ENCODE measurements at places on chromosomes 12 and 14.

- no peak for DNase-seq
Observed at GRCh38 chr14:77809011-77809410, 9.1 kb downstream of the ADCK1 start.

- DNase-seq: no peak
Observed at GRCh38 chr12:22407397-22407796, 72.9 kb upstream of the ST8SIA1 start.

GRCh38 chr14:100345711-100346110 lies 22.6 kb downstream of the SLC25A47 start:
- no peak for DNase-seq

DNA sequence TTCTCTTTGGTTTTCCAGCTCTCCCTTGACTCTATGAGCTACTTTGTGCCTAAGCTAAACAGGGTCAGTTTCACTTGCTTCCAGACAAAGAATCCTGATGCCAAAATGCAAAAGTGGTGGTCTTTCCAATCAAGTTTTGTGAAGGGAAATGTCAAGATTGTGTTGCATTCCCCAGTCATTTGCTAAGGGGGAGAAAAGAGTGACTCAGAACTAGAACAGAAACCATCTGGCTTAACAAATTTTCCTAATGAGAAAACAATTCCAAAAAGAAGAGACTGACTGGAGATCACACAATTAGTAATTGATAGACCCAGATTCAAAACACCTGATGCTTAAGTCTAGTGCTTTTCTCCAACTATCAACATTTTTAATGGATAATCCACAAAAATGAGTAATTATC lies 235.1 kb upstream of the DIO2 start:
- DNase-seq: no peak

- DNase-seq: no peak
Observed at GRCh38 chr12:30822385-30823155, 67.8 kb upstream of the CAPRIN2 start.

- DNase-seq: no peak
Observed at GRCh38 chr14:81523616-81524015, 10.0 kb downstream of the SEL1L start.

- DNase-seq: peak; percentile 53
Observed at GRCh38 chr12:89225401-89225800, 126.9 kb downstream of the DUSP6 start.

DNA sequence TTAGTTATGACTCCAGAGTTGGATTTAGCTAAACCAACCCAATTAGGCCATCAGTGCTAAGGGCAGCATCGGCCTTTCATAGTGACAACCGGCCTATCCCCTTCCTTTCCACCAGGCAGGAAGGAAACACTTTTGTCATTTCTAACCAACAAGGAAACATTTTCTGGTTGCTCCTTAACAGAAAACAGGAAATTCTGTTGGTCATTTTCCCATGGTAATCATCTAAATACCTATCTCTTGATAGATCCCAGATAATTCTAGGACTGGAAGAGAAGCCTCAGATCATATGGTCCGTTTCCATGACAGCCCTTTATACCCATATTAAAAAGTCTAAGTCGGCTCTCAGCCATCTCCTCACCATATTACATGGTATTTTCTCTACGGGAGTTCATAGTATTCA lies 79.2 kb upstream of the USP44 start:
- DNase-seq: no peak

DNA sequence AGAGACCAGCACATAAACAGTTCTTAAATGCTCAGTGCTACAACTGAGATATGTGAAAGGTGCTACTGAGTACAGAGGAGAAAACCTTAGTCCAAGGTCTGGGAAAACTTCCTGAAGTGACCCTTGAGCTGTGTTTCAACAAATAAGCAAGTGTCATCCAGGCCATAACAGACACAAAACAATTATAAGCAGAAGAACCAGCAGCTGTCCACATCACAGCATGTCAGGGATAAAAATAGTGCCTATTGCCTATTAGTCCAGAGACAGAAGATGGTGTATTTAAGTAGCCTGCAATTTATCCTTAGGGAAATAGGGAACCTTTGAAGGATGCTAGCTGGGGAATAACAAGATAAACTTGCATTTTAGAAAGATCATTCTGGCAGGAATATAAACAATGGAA lies 237.8 kb downstream of the SPTSSA start:
- DNase-seq: no peak

DNA sequence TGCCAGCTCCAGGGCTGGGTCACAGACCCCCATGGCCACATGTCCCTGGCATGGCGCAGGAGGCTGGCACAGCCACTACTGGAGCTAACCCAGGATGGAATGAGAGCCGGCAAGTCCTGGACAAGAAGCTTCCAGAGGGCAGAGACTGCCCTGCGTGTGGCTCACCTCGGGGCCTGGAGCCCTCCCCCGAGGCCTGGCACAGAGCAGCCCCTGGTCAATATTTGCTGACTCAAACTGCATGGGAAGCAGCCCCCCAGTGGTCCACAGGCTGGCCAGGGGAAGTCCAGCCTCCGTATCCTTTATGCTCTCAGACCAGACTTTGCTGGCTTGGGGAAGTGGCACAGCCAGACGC lies 71.4 kb downstream of the BCL11B start:
- no peak for DNase-seq

- no peak for DNase-seq
Observed at GRCh38 chr12:100986595-100987547, 192.3 kb downstream of the ANO4 start.

DNA sequence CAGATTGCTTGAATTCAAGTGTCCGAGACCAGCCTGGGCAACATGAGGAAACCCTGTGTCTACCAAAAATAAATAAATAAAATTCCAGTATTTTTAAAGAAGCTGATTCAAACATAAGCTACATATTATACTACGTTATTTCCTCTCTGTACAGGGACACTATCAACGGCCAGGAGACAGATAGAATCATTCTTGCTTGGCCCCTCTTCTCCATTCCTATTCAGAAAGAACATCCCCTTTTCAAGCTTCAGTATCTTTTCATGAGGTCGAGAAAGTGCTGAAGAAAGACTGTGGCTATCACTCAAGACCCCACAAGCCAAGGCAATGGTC lies 314 bp upstream of the DHRS7 start:
- no peak for DNase-seq

GRCh38 chr14:53621921-53622320 lies 334.7 kb downstream of the BMP4 start:
- DNase-seq: no peak

DNA sequence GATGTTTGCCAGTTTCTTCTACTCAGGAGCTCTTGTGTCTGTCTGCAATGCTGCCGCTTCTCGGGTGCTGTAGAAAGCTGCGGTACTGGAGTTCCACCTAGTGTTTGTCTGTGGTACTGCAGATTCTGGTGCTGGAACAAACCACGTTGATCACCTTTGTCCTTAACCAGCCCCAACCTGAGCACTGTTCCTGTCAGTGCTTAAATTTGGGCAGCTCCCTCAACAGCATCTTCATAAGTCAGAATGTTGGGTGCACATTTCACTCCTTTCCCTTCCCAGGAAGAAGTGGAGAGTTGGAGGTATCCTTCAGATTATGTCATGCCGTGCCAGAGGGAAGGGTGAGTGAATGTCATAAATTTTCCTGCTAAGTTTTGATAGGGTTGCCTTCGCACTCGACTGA lies 48.7 kb upstream of the LALBA start:
- peak; percentile 69 for DNase-seq

DNA sequence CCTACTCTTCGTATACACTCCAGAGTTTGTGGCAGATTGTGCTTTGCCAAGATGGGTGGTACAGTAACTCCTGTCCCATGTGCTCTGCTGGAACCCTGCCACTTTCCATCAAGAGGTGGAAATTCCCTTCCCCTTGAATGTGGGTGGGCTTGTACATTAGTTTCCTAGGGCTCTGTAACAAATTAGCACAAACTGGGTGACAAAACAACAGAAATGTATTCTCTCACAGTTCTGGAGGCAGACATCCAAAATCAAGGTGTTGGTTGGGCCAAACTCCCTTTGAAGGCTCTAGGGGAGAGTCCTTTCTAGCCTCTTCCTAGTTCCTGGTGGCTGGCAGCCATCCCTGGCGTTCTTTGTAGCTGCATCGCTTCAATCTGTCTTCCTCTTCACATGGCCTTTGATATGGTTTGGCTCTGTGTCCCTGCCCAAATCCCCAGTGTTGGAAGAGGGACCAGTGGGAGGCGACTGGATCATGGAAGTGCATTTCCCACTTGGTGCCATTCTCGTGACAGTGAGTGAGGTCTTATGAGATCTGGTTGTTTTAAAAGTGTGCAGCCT lies 117.5 kb downstream of the VRK1 start:
- DNase-seq: no peak

- DNase-seq: no peak
Observed at GRCh38 chr12:12126551-12126950, 55.8 kb downstream of the BCL2L14 start.

DNA sequence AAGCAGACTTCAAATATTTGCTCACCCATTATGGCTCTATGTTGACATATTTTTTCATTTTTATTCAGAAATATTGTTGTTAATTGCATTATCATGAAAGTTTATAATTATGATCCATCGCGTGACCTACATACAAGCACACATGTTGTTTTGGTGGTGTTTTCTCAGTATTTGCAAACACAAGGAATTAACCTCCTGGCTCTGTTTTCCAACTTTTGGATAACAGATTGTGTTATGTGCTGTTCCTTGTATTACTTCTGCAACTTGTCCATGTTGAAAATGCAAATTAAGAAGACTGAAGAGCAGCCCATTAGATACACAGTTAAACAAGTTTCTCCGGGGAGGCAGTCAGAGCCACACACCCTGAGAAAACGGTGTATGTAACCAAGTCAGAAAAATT lies 201.2 kb downstream of the SEC23A start:
- DNase-seq: no peak

DNA sequence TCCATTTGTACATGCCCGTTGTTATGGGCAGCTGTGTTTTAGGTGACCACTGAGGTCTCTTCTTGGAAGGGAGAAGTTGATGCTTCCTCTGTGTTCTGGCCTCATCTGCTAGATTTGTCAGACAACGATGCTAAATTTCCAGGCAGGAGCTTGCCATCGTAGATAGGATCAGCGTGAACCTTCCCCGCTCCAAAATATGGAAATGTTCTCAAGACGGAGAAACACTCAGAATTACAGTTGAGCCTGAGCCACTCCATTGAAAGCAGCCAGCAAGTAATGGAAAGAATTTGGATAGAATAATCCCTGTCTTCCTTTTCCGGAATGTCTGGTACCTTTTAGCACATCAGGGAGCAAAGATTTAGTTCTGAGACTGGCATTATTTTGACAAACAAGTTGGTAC lies 34.8 kb downstream of the TUNAR start:
- DNase-seq: no peak

- no peak for DNase-seq
Observed at GRCh38 chr14:78758333-78758732, 588.2 kb downstream of the NRXN3 start.

- DNase-seq: no peak
Observed at GRCh38 chr12:46246021-46246700, 22.7 kb downstream of the SLC38A1 start.

GRCh38 chr12:42445891-42446290 lies 119.9 kb downstream of the PPHLN1 start:
- no peak for DNase-seq

DNA sequence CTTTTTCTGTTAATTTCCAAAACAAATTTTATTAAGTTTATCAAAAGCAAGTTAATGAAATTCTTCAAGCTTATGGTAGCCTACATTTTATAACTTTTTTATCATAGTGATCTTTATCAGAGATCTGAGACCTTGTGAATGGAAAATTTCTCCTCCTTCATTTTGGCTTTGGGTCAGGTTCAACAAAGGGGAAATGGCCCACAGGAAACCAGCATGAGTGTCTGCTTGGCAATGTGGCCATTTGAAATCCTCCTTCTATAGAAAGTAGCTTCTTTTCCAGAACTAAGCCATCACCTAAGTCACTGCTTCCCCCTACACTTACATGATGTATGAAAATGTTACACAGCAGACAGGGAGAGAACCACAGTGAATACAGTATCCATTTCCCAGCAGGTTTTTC lies 1.6 kb downstream of the RHOJ start:
- no peak for DNase-seq

DNA sequence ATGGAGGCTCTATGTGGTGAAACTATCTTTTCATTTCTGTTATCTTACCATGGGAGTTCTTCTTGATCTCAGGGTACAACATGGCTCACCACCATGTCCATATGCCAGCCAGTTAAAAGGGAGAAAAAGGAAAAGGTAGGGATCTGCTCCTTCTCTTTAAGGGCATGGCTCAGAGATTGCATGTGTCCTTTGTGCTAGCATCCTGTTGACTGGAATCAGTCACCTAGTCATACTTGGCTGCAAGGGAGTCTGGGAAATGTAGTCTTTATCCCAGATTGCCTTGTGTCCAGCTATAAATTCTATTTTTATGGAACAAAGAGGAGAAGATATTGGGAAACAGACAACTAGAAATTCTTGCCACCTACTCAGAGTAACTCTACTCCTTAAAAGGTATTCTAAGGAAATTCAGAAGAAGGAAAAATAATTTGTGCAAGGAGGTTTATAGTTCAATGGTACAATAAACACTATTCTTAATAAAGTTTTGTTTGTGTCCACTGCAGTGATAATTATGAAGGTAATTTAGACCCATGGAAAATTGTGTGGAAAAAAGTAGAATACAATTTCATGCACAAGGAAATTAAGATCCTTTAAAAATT lies 86.4 kb upstream of the RPH3A start:
- no peak for DNase-seq

GRCh38 chr14:35351897-35352273 lies 52.7 kb downstream of the NFKBIA start:
- DNase-seq: no peak

DNA sequence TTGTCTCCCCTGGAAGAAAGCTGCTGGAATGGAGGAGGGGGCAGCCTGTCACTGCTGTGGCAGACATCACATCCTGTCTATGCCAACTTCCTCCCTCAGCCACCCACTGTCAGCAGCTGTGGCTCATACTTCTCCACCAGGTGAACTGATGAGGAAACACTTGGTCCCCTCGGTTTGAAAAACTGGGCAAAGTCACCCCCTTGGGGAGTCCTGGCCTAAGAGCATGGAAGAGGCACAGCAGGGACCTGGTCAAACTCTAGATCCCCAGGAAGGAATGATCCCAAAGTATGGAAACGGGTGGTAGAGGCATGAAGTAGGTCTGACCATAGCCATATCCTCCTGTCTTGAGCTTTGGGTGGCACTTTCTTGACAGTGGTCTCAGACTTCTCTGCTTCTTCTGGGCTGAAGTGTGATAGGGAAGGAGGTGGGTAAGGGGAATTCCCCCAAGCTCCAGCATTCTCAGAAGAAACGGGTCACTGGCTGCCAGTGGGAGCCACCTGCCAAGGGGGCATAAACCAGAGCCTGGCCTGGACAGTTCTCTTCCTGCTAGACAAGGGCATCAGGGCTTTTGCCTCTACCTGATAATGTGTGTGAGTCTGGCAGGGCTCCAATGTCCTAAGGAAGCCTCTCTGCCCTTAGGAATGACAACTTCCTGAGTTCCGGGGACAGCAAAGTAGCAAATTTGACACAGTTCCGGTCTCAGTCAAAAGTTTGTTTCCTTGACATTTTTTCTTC lies 36.0 kb downstream of the FMNL3 start:
- no peak for DNase-seq

- no peak for DNase-seq
Observed at GRCh38 chr14:103849151-103849886, 1.9 kb upstream of the PPP1R13B start.
